ENCODE measurements at places on chromosomes 6 and 20.

DNA sequence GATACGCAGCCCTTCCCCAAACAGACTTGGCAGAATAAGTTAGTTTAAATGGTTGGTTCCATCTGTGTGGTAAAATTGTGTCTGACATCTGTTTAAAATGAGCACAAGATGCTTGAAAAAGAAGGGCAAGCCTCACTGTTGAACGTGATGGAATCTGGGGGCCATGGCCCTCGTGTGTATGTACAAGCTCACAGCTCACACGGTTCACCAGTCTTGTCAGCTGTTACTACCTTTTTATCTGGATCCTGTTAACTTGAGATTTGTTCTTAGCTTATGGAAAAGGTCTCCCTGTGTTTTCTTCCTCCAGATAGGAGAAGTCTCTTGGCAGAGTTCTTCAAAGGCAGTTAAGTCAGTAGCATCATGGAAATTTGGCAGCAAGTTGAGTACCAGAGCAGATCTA is 270.6 kb downstream of the KHDC1L start:
- no peak for DNase-seq

GRCh38 chr6:16974387-16974673 is 127.5 kb upstream of the STMND1 start:
- no peak for DNase-seq

DNA sequence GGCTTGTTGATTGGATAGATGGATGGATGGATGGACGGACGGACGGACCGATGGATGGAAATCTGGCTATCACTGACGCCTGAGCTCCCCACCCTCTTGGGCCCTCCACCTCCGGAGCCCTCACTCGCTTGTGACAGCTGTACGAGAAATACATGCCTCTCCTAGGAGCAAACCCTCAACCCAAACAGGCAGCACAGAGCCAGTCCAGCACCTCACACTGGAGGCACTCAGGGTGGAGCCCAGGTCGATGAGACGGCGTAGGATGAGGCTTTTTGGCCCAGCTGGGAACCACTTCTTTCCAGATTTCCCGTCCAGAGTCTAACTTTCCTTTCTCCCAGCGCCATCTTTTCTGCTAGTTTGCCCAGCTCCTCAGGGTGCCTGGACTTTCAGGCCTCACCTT is 2.7 kb upstream of the LY6G5C start:
- DNase-seq, result no peak

DNA sequence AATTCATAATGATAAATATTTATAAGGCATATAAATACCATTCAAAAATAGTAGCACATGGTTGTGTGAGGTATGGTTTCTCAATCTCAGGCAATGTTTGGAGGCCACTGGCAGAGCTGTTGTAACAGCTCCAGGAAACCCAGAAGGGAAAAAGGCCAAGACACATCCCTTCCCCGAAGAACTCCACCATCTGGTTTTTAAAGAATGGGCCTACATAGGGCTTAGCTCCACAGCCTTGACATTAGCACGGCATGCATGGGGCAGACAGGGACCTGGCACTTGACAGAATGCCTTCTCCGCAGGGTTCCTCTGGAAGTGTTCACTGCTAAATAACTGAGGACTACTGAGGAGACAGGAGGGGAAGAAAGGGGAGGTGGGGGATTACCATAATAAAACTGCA is 16.1 kb upstream of the FOXO3 start:
- no peak for DNase-seq

DNA sequence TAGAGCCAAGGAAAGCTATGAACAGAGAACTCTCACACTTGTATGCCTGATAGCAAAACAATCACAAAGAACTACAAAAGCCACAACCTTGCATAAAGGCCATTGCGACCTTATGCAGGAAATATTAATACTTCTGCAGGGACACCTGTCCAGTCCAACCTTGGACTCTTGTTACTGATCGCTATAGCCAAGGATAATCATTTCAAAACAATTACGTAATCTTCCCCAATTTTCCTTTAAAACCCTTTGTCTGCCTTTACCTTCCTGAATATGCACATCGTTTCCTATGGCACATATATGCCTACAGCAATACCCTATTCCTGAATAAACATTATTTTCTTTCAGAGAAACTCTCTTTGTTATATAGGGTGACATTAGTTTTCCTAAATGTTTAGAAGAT is 22.8 kb downstream of the PPIL6 start:
- no peak for DNase-seq

GRCh38 chr20:33864324-33864963 is 53.3 kb downstream of the CHMP4B start:
- DNase-seq, result no peak

DNA sequence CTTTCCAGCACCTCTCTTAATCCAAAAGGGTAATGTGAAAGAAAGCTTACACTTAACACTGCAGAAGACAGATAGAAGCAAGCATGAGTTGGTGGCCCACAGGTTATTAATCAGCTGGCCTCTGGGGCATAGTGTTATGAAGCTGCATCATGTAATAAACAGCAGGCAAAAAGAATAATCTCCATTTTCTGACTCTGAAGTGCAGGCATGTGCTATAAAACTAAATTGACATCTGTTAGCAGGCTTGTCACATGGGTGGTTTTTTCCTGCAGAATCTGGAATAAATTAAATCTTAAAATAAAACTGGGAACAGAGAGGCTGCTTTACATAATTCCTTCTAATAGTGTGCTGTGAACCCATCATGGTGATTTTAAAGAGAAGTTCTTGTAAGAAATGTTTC is 73.3 kb downstream of the METTL24 start:
- DNase-seq, result no peak

DNA sequence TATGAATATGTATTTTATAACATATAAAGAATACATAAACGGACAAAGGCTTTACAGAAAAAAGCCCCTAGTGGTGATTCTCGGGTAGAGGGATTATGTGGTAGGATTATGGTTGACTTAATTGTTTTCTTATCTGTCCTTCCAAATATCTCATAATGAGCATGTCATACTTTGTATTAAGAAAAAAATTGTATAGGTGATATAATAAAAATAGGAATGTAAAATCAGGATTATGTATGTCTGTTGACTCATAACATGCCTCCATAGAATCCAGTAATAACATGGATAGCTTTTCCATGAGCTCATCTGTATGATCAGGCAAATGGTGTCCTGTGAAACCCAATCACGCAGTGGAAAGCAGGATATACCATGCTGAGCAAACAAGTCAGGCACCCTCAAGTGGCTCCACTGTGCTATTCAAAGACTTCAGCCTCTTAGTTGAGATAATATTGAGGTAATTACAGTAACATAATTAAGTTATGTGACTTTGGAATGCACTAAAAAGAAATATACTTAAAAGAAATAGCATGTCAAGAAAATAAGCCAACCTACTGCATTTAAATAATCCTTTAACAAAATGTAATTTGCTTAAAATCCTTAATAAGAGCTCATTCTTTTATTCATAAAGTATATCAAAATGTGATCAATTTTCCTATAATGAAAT is 39.6 kb upstream of the PRELID3B start:
- no peak for DNase-seq

GRCh38 chr20:49024220-49024619 is 21.9 kb upstream of the CSE1L start:
- DNase-seq, result no peak

DNA sequence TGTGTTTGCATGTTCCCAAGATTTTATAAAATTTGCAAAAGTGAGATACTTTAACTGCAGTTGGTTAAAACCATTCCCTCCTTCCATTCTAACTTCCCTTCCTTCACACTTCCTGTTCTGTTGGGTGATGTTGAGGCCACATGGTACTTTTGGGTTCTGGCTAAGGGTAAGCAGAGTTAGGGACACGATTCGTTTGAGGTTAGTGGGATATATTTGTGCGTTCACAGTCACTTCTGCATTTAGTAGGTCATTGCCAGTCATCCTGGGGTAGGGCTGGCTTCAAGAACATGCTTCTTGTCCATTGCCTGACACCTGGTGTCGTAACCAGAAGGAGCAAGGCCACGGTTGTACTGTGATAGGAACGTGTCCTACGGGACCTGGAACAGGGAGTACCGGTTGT is 340.1 kb downstream of the ZFAND3 start:
- no peak for DNase-seq

DNA sequence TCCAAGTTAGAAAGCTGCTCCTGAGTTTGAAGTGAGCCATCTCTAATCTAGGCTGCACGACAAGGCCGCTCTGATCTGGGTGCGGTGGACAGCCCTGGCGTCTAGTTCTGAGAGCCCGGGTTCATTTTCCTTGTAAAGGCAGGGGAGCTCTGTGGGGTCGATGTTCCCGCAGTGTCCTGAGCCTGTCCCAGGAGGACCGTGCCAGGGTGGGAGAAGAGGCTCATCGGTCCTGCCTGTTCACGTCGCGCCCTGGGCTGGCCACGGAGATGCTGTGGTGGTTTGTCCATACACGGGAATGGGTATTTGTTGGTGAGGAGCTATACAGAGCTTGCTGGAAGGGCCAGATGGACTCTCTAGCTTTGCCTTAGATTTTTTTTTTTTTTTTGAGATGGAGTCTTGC is 27.0 kb downstream of the PSMG4 start:
- no peak for DNase-seq

DNA sequence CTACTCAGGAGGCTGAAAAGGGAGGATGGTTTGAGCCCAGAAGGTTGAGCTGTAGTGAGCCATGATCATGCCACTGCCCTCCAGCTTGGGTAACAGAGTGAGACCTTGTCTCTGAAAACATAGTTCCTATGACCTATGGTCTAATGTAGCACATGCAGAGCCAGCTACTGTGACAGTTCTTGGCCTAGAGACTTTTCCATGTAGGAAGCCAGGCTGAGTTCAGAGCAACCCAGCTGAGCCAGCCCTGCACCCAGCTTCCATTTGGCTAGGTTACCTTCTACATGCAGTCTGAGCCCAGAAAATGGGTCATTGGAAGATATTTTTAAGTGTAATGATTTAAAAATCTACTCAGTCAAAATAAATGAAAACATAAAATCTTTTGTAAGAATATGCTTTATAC is 92.8 kb downstream of the FNDC1 start:
- DNase-seq, result no peak

DNA sequence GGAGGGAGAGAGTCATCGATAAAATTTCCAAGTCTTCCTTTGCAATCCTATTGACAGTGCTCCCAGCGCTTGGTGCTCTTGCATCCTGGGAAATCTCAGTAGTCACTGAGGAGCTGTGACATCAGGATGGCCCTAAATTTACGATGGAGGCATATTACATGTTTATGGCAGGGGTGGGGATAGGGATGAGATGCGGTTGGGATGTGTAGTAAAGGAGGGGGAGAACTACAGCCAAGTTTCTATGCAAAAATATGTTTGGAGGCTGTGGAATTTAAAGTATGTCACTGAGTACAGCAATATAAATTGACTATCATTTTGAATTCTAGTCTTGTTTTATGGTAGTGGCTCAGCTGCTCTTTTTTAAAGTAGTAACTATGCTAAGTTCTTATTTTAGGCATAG is 544.9 kb downstream of the PKHD1 start:
- DNase-seq, result no peak

- DNase-seq, result no peak
Observed at GRCh38 chr6:49423817-49424216, 39.2 kb downstream of the MMUT start.

DNA sequence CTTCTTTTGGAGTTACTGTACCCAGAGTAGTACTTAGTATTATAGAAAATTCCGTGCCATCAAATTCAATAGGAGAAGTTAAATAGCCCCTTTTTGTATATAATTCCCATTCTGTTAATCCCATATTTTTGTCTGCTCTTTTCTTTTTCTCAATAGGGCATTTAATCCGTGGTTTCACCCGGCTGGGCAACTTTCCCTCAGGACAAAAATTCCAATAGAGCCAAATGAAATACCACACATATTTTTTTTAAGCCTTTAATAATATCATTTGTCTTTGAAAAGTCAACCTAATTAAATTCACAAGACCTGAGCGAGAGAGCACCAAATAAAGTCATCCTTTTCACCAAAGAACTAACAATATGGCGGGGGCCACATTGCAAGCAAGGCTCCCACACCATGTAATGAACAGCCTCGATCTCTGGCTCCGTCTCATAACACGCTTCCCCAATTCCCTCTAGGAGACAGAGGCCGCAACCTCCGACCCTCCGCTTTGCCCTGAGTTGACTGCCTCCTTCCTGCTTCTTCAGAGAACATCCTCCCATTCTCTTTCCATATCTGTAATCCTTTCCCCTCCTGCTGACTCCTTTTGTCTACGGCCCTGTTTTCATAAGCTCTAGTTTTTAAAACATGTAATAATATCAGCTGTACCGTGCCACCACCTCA is 13.6 kb downstream of the NHSL1 start:
- no peak for DNase-seq

- peak; percentile 64 for DNase-seq
Observed at GRCh38 chr6:33091957-33092356, 16.2 kb downstream of the HLA-DPB1 start.

DNA sequence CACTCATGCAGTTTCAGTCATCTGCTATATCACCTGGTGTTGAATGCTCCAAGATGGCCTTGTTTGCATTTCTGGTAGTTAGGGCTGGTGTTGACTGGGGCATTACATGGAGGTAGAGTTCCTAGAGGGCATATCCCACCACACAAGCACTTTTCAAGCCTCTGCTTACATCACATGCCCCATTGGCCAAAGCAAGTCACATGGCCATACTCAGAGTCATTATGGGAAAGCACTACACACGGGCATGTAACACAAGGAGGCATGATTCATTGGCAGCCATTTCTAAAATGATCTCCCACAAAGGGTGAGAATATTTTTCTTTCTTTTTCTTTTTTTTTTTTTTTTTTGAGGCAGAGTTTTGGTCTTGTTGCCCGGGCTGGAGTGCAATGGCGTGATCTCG is 73.2 kb downstream of the TRMT6 start:
- DNase-seq, result no peak

GRCh38 chr20:60470366-60470765 is 512.1 kb downstream of the CDH26 start:
- DNase-seq, result no peak

- no peak for DNase-seq
Observed at GRCh38 chr20:64238851-64239387, 16.6 kb upstream of the PCMTD2 start.

- DNase-seq, result no peak
Observed at GRCh38 chr6:89209457-89209856, 7.7 kb downstream of the GABRR1 start.

DNA sequence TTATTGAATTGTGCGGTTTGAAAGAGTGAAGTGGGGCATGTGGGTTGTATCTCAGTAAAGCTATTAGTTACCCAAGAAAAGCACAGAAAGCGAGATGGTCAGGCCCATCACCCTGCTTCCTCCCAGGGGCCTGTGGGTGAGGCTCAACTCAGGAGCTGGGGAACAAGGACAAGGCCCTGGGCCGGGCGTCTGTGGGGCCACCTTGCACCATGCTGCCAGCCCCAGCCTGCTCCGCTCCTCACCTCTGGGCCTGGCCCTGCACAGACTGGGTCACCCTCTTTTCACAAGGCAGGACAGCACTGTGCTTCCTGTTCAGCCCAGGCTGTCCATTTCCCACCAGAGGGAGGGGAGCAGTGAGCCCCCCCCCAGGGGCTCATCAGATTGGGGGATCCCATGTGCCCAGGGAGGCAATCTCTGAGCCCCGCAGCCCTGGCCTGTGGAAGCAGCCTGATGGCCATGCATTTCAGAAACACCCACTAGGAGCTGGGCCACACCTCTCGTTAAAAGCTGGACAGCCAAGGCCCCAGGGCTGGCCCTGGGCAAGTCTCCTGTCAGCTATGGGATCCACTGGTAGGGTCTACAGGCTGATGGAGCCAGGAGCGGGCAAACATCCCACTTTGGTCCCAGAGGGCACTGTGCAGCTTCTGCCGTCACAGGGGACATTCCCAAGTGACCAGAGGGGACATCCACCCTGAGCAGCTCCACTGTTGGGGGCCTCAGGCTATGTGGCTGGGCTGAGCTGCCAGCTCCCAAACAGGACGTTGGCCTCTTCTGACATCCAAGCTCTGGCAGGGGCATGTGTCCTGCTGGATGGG is 55.9 kb downstream of the YTHDF1 start:
- DNase-seq, result no peak

- no peak for DNase-seq
Observed at GRCh38 chr20:3330046-3330741, 77.3 kb downstream of the DNAAF9 start.

Data from activated CD4-positive, alpha-beta T cell treated with anti-CD3 and anti-CD28 coated beads, Interleukin-2, Interleukin-6, amounts not matched to agents 100 ng/mL and 50 ng/mL, durations not matched to agents 16 hours and 8 hours (primary cell).